ENCODE measurements at places on chromosomes 4 and X.

- no peak for DNase-seq
Observed at GRCh38 chr4:80566203-80566872, 230.8 kb downstream of the CFAP299 start.

- no peak for DNase-seq
Observed at GRCh38 chr4:73725510-73725909, 14.9 kb upstream of the CXCL8 start.

DNA sequence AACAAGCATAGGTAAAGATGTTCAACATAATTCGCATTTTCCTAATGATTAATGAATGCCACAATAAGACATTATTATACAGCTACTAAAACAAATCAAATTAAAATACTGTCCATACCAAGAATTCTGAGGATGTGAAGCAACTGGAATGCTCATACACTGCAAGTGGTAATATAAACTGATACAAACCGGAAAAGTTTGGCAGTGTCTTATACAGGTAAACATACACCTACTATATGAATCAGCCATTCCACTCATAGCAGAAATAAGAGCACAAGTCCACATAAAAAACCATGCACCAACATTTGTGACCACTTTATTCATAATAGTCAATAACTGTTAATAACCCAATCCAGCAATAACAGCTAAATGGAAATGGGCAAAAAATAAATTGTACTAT lies 79.3 kb downstream of the FBXW7 start:
- DNase-seq: no peak

- DNase-seq: no peak
Observed at GRCh38 chrX:4110964-4111363, 397.5 kb upstream of the PRKX start.

DNA sequence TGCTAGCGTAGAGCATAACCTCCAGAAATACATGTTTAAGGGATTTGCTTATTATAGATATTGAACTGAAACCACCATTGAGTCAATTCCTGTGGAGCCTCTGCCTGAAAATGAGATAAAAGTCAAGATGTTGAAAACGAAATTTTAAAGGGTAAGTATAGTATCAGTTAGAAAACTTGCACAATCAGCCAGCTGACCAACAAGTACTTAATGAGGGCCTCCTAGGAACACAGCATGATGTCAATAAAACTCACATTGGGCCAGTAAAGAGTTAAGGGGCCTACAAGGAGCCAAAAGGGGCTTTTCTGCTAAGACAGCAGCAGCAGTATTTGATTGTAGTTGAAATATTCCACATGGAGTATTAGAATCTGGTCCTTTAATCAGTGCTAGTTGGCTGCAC lies 314.1 kb upstream of the PPARGC1A start:
- no peak for DNase-seq

DNA sequence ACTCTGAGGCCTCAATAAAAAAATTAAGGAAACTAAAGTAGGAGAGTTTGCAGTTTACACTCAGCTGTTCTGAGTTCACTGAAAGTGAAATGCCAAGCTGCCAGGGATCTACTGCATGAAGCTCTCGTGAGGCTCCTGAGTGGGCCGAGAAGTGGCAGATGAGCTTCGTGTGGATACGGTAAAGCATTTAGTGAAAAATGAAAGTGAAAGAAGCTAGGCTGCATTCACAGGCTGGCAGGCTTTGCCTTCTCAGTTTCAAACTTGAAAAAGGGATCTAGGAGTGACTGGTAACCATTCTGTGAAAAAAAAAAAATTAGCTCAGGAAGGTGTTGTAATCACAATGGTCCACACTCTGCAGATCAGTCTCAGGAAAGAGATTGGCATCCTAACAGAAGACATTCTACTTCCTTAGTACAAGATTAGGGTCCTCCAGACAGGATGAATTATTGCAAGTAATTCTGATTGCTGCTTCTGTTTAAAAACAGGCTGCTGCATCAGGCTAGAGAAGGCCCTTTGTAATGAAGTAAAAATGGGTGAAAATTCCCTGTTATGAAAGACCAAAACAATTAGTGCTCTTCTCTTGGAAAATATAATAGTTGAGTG lies 679.9 kb downstream of the RPA4 start:
- DNase-seq: peak; percentile 73

DNA sequence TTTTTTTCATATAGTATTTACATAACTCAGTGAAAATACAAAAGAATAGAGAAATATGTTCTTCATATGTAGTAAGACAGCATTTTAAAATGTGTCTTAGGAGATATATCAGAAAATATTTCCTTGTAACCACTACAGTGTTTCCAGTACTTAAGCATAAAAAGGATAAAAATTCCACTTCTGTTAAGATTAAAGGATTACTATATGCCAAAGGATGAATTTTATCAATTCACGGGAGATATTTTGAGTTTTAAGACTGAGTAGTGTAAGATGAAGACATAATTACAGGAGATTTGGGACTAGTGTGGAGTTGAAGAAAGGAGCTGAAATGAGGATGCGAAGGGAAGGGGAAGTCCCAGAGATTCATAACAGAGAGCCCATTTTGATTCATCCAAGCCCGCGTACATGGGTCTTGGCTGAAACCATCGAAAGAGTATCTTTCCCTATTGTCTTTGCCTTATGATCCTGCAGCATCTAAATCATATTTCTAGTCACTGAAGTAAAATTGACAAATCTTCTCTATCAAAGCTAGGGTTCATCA lies 58.7 kb downstream of the MAD2L1 start:
- DNase-seq: no peak

DNA sequence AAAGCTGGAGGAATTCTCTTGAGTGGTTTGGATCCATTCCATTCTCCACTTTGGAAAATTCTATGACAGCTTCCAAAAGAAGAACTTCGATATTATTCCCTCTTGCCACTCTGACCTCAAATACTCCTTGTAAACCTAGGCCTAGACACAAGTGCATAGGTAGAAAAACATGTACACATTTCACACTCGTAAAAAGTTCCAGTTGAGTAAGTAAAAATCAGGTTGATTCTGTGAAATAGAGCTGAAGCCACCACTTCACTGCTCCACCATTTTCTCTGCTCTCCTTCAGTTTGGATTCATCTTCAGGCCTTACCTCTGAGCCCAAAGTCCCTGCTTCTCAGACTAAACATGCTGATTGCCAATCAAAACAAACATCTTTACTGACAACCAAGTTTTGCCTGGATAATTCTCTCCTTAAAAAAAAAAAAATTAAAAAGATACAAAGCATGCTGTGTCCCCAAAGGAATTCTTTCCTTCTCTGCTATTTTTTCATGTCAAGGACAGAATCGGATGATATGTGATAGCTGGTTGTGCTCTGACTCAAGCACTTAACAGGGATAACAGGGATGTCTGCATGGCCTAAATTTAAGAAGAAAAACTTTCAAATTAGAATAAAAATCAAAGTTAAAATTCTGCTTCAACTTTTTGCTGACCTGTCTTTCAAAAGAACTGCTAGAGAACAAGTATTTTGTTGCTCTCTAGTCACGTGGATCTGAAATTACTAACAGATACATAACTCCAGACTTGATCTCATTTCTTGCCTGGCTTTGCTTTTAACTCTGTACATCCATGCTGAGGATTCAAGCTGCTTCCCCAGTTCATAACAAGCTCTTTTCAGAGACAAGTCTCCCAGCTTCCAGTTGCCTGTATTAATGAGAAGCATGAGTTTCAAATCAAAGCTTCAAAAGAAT lies 420.9 kb upstream of the INTU start:
- DNase-seq: no peak

DNA sequence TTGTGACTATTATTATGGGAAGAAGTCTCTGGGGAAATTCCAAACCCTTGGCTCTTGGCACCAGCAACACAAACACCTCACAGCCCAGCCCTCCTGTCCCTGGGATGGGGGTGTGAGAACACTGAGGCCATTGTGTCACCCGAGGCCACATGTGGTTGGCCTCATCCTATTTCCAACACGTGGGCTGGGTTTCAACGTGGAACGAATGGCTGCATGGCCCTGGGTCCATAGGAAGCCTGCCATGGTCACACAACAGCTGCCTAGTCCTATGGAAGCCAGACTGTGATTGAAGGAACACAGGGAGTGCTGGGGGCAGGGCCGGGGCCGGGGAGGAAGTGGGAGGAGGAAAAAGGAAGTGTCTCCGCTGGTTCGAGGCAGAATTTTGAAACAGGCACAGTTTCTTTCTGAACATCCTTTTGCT lies 10.0 kb downstream of the CLCN4 start:
- DNase-seq: no peak

GRCh38 chr4:33086331-33086925 lies 2366.3 kb downstream of the PCDH7 start:
- no peak for DNase-seq

DNA sequence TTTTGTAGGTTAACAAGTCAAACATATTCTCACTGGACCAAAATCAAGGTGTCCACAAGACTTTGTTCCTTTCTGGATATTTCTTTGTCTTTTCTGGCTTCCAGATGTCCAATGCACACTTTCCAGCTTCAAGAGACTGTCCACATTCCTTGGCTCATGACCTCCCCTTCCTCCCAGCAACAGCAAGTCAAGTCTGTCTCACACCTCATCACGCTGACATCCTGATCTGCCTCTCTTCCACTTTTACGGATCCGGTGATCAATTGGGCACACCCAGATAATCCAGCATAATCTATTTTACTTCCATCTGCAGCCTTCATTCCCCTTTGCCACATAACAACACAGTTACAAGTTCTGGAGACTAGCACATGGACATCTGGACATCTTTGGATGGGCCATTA lies 9.6 kb downstream of the TIFA start:
- no peak for DNase-seq

DNA sequence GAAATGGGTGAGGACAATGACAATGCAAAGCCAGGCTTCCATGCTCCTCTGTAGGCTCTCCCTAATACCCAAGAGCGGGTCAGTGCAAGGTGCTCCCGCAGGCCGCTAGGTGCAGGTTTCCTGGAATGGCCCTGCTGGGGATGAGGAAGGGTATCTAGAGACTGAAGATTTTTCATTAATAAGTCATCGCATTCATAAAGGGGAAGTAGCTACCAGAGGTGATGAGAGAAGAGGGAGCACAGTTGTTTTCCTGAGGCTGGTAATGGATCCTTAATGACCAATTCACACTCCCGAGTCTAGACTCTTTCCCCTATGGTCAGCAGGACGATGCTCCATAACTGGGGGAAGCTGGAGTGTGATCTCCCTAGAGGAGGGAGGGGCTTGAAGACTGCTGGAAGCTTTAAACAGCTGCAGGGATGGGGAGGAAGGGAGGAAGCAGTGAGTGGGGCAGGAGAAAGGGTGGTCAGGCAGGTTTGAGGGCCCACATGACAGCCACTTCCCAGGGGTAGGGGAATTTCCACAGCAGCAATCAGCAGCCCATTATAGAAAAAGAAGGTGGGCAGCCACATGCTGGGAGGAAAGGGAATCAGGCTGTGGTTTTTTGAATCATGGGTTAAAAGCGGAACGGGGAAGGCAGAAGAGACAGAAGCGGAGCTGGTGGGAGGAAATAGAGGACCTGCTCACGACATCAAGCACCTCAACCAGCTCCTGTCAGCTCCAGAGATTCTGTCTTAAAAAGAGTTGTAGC lies 10.2 kb upstream of the ATP6AP2 start:
- no peak for DNase-seq

- DNase-seq: peak; percentile 63
Observed at GRCh38 chrX:39857780-39858179, 240.0 kb downstream of the BCOR start.

GRCh38 chr4:34845926-34846325 lies 1398.4 kb downstream of the ARAP2 start:
- no peak for DNase-seq

DNA sequence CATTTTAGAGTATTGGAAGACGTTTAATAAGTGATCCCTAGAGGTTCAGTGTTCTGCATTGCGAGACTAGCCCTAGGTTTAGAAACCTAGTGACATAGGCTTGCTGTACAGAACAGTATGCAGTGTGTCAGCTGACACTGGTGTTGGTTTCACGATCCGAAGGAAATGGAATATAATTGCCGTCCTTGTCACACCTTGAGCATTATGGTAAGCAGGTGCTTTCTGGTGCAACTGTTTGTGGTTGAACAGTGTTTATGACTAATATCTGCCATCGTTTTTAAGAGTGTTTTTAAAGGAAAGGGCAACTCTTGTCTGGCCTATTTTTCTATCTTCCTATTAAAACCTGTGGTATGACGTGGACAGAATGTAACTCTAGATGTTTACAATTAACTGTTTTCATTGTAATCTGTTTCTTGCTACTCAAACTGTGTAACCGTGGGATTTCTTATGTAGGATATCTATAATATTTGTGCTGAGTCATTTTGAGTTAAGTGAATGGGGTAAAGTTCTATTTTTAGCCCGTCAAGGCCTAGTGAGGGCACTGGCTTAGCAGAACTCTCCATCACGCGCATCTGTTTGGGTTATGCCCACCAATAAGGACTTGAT lies 53.8 kb upstream of the TBC1D14 start:
- DNase-seq: peak; percentile 82

DNA sequence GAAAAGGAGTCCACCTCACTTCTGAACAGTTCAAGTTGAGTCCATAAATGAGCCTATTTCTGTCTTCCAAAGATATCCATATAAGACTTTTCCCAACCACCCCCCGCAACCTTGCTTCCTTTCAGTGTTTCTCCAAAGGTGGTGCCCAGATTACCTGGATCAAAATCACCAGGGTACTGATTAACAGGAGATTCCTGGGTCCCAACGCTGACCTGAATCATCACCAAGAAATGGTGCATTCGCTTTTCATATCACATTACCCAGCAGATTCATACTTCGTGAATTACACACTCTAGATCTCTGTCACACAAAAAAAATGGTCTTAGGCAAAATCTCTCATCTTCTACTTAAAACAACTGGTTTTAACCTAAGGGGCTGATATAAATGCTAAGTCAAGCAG lies 2.1 kb upstream of the GALNT7 start:
- DNase-seq: no peak

- DNase-seq: no peak
Observed at GRCh38 chrX:44843753-44844152, at the start of gene DUSP21. TSS of gene DUSP21 (plus strand) at chrX:44844021. CDS start at chrX:44844133, 112 bp downstream.
